ENCODE measurements at places on chromosomes 2 and 18. TPM values are rescaled to one million over a fixed set of nuclear protein-coding genes. Genes with fewer than 3 reads are reported as not detected.

ADNP2 gene
- 27.3 TPM for total RNA-seq

CRYGC gene
- total RNA-seq = 9.0 TPM

C2orf80 gene
- 7.4 TPM for total RNA-seq

SERPINB2 gene
- not detected for total RNA-seq

SPP2 gene
- not detected for total RNA-seq

DNA sequence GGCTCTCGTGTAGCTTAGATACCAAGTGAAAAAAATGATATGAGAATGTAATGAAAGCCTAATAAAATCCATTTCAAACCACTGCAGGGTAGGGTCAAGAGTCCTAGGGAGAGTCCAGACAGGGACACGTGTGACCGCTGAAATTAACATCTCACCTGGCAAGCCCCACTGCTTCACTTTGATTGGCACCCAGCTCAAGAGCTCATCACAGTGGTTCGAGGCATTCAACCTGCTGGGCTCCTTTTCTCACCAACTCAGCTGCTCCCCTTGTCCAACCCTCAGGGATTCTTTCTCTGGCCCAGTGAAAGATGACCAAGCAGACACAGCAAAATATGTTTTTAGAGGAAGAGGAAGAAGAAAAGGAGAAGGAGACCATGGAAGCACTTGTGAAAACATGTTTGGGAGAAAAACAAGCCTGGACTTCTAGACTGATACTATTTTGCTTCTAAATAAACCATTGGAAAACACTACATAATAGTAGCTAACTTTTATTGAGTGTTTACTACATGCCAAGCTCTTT is 49.2 kb upstream of the CREB1 start:
- peak; percentile 1 for DNase-seq

DNA sequence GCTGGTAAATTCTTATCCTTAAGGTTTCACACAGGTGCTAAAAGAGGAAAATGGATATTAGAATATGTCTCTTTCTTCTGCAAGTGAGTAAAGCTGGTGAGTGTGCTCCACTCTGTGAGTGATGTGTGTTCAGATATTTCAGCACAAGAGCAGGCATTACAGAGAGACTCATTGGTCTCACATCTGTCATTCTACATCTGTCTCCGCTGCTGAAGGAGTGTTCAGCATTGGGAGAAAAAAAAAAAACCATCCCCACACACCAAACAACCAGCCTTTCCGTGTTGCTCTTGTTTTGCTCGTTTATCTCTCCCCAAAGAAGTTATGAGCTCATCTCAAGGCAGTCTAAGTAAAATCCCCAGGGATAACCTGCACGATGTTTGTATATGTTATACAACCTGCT is 283.9 kb upstream of the SPHKAP start:
- DNase-seq = no peak

- peak; percentile 47 for DNase-seq
Measured at GRCh38 chr2:20093263-20094141, 42.1 kb upstream of the LAPTM4A start.

- DNase-seq = no peak
Measured at GRCh38 chr2:170298861-170299429, 121.0 kb downstream of the MYO3B start.

DNA sequence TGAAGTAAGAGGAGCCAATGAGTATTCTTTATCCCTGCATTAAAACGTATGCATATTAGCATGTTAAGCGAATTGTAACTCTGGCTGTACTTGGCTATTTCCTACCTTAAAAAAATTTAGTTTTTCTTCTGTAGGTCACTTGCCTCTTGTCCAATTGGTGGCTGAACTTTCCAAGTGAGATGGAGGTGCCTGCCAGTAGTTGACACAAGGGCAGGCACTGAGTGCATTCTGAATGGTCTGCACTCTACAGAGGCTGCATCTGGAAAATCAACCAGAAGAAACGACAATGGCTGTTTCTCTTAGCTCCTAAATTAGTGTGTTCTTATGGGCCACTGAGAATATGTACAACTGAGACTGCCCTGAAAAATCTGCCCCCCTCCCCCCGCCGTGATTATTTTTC is 160.8 kb downstream of the PRPF40A start:
- no peak for DNase-seq

DNA sequence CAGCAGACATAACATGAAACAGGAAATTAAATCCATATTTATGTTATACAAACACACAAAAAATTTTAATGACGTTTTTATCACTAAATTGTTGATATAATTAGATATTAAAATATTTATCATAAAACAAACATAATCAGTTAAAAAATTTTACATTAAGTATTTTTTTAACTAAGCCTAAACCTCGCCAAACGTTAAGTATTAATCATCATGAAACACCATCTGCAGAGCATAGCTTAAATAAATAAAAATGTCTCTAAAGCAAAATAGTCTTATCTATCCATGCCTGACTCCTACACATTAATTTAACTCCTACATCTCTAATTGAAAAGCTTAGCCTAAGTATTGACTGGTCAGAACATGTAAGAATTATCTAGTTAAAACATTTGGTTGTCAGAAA is 271.6 kb upstream of the RND3 start:
- no peak for DNase-seq

GRCh38 chr18:44178476-44178875 is 502.2 kb upstream of the SETBP1 start:
- DNase-seq = no peak

DNA sequence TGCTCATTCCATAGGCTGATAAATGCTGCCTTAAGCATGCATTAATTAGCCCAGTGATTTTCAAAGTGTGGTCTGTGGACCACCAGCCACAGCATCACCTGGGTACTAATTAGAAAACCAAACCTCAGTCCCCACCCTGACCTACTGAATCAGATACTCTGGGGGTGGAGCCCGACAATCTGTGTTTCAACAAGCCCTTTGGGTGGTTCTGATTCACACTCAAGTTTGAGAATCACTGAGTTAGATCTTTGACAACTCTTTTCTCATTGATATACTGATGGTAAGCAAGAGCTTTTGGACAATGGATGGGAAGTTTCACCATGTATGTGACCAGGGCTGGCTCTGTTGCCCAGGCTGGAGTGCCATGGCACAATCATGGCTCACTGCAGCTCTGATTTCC is 95.9 kb downstream of the ZCCHC2 start:
- no peak for DNase-seq

DNA sequence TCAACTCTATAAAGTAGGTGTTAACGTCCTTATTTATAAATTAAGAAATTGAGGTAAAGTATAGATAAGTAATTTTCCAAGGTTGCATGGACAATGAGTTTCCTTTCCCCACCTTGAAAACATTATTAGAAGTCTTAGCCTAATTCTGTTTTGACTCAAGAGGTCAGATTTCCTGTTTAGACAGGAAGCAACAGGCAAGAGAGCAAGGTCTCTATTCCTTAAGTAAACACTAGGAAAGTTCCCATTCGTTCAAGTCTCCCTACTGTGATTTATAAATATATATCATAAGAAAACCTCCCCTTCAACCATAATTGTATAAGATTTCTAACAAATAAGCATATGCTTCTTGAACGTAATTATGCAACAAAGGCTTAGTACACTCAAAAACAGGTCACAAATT is 40.3 kb downstream of the CLASP1 start:
- DNase-seq = no peak

- DNase-seq = no peak
Measured at GRCh38 chr2:216319771-216320170, 52.5 kb downstream of the MARCHF4 start.

GRCh38 chr2:170503563-170503962 is 211.6 kb upstream of the SP5 start:
- no peak for DNase-seq

- no peak for DNase-seq
Measured at GRCh38 chr2:203599509-203599908, 64.4 kb upstream of the RAPH1 start.

DNA sequence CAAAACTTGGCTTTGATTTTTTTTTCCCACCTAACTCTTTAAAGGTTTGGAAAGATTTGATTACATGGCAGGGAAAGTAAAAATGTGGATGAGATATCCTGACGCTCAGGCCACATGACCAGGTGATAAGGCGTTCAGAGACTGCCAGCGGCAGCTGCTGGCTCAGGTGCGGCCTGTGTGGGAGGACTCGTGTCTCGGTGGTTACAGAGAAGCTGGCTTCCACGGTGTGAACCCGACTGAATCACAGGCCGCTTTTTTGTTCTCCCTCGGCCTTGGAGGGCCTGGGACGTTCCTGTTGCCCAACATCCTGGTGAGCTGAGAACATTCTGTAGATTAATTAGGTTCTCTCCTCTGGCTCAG is 124.2 kb upstream of the ZNF516 start:
- no peak for DNase-seq

GRCh38 chr2:135820003-135820618 is 16.9 kb downstream of the LCT start:
- no peak for DNase-seq

GRCh38 chr2:119181791-119182445 is 23.4 kb upstream of the C1QL2 start:
- DNase-seq = peak; percentile 24

DNA sequence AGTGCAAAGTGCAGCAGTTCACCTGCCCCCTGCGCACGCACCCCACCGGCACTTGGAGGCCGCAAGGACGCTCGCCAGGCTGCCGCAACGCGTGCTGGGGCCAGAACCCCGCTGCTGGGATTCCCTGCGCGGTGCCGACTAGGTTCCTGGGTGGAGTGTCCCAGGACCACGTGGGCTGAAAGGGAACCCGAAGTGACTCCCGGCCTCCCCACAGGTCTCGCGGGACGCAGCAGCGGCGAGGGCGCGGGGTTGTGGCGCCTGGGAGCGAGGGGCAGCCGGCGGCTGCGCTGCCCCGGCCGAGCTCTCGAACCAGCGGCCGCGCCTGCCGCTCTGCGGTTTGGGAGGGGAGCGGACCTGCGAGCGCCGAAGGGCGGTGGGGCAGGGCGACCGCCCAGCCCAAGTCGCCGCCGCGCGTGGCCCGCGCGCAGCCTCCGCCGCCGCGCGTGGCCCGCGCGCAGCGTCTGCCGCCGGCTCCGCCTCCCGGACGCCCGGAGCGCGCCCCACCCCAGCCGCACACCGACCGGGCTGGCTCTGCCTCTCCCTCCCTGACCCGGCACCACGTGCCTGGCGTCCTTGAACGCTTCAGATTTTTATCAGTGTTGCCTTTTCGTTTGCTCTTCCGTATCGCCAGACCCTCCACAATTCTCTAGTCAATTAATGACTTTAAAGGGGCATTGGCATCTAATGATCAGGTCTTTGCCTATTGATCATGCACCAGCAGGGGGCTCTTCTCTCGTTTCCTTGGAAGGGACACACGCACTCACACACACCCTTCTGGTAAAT is at the start of gene FTCDNL1:
Gene FTCDNL1, minus strand, starts transcription at position 475 of the 783 bp plus-strand sequence. CDS start 2,230 bp downstream, outside the sequence.
- DNase-seq = peak; percentile 23

DNA sequence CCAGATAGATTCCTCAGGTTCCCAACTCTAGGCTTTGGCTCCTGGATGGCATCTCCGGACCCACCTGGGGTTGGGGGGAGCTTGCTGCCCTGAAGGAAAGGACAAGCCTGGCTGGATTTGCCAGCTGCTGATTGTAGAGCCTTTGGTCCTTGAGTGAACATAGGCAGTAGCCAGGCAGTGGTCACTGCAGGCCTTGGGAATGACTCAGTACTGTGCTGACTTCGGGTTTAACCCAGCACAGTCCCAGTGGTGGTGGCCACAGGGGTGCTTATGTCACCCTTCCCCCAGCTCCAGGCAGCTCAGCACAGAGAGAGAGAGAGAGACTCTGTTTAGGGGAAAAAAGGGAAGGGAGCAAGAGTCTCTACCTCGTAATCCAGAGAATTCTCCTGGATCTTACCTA is 27.7 kb upstream of the ACTR2 start:
- DNase-seq = no peak

GRCh38 chr2:71473346-71474031 is 20.1 kb downstream of the DYSF start:
- no peak for DNase-seq

DNA sequence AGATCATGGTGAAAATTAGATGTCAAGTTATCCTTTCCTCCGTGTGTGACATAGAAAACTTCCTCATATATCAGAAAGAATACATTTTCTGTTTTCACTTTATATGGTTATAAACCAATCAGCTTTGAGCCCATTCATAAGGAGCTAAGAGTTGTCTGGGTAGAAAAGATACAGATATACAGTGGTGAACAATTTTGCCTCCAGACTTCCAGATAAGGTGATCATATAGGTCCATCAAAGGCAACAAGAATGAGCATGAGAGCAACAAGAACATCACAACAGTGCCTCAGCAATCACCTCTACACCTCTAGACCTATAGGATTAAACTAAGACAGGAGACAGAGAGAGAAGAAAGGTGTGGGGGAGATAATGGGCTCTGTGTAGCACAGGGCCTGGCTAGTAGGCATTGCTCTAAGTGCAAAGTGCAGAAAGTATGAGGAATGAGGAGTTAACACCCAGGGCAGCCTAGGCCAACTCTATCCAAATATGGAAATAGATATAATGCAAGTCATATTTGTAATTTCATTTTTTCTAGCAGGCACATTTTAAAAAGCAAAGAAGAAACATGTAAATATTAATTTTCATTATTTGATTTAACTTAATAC is 8.3 kb downstream of the TNP1 start:
- DNase-seq = no peak

- DNase-seq = no peak
Measured at GRCh38 chr2:231883468-231883881, 42.7 kb downstream of the NPPC start.

DNA sequence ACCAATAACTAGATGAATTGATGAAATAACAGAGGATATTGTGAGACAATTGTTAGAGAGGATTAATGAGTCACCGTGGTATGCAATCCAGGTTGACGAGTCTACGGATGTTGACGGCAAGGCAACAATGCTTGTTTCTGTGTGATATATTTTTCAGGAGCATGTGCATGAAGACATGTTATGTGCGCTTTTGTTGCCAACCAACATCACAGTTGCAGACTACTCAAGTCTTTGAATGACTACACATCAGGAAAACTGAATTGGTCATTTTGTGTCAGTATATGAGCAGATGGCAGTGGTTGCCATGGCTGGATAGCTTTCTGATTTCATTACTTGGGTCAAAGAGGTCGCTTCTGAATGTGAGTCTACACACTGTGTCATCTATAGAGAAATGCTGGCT is 96.8 kb upstream of the CRACDL start:
- no peak for DNase-seq
